Activated CD4-positive, alpha-beta T cell treated with anti-CD3 and anti-CD28 coated beads, Interleukin-2, amount 10 ng/mL, durations not matched to agents 24 days and 14 days (primary cell): ENCODE measurements at places on chromosomes 12 and 14. TPM values are rescaled to one million over a fixed set of nuclear protein-coding genes. Genes with fewer than 3 reads are reported as not detected.

The CPNE8 gene
- 5.5 and 9.8 TPM in 2 replicates for total RNA-seq

The NIN gene
- total RNA-seq, result 40.2 and 43.1 TPM in 2 replicates

The ACSS3 gene
- total RNA-seq, result not detected in 2 replicates

The TCL1B gene
- total RNA-seq, result not detected in 2 replicates

The IGFBP6 gene
- total RNA-seq, result not detected in 2 replicates
